Motor neuron (in vitro differentiated cells): ENCODE measurements at places on chromosomes 11 and 22. TPM values are rescaled to one million over a fixed set of nuclear protein-coding genes. Genes with fewer than 3 reads are reported as not detected.

The CD3E gene
- total RNA-seq: 0.17 and 0.32 TPM in 2 replicates

GRCh38 chr11:88478136-88478815, 140.7 kb upstream of the CTSC start:
- no peak for ATAC-seq

The ARHGAP42 gene
- 26.4 and 29.7 TPM in 2 replicates for total RNA-seq

DNA sequence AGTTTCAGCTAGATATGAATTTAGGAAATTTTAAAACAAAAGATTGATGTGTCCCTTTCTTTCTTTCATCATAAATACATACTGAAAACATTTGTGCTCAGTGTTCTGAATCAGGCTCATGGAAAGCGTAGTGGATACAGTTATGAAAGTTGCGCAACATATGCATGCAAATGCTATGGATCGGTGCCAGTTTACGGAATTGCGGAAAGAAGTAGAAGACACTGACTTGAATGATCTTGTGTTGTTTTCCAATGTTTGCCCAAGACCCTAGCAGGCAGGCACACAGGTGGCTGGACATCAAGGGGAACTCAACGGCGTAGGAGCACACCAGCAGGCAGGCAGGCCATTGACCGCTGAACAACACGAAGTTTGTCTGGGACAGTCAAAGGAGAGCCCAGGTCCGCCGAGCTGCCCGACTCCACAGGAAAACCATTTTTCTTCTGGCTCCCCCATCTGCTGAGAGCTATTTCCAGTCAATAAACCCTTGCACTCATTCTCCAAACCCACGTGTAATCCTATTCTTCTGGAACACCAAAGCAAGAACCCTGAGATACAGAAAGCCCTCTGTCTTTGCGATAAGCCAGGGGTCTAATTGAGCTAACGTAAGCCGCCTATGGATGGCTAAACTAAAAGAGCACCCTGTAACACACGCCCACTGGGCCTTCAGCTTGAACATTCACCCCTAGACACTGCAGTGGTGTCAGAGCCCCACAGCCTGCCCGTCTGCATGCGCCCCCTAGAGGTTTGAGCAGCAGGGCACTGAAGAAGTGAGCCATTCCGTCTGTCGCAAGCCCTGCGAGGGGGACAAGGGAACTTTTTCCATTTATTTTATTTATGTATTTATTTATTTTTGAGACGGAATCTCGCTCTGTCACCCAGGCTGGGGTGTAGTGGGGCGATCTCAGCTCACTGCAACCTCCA, 7.4 kb upstream of the BIRC3 start:
- ATAC-seq: no peak

DNA sequence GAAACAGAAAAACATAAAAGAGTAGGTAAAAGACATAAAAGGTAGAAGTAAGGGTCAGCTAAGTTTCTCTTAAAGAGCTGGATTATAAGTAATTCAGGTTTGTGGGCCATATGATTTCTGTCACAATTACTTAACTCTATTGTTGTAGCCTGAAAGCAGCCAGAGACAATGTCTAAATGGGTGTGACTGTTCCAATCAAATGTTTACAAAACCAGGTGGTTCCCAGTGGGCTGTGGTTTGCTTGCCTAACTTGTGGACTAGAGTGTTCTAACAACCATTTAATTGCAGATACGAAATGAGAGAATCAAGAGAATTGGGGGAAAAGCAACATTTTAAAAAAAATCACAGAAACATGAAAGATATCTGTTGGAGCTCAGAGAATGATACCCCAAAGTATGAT, 22.6 kb downstream of the OR6M1 start:
- no peak for ATAC-seq

The MRGPRX4 gene
- 0.20 TPM in 1 of 2 replicates, not detected in the other for total RNA-seq

The MMP10 gene
- total RNA-seq: not detected in 2 replicates

The TMEM132A gene
- 157 TPM in 2 replicates for total RNA-seq

- no peak for ATAC-seq
These were observed 355.3 kb upstream of the CCDC90B start for GRCh38 chr11:83641511-83641910.

DNA sequence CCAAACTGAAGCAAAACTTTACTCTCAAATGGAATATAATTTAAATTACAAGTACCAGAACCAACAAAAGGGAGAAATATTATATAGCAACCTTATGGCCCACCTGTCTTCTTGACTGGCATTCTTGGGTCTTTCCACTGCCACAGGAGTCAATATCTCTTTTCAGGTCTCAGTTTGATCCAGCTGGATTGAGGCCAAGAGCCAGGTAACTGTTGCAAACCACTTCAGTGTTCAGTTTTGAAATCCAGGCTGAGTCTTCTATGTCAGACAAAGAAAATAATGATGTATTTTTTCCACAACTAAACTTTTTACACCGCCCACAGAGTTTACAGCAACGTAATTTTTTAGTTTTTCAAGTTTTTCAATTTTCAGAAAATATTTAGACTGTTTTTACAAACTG, 648 bp downstream of the DLG2 start:
- ATAC-seq: no peak

DNA sequence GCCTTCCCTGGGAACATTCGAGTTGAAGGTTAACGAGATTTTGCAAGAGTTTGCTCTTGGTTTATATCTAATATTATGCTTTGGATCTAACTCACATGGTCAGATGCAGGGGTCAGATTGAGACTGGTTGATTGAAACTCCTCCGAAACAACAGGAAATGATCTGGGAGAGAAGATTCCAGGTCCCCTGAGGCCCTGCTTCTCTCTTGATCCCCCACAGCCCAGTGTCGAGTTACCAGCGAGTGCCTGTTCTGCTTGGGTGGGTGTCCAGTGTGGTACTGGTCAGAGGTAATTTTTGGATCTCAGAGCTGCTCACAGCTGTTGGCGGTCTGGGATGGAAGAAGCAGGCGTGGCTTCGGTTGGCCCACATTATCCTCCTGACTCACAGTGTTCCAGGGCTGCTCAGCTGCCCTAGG, 9.2 kb downstream of the FBLN1 start:
- peak; percentile 90 for ATAC-seq

The CSF2RB gene
- 0.09 and 0.16 TPM in 2 replicates for total RNA-seq

DNA sequence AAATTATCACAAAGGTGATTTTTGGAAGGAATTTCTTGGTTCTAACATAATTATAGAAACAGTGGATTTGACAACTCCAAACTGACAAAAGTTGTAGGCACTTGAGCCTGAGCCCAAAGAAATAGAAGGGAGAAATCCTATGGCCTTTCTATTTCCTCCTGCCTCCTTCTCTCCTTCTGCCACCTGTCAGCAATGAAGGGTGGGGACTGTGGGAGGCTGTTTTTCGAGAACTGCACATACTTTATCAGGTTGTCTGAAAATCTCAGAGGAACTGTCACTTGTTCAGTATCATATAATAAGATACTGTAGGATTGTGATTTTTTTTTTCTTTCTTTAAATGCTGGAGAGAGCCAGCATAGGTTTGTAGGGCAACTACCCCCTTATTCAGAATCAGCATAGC, 187.9 kb upstream of the SESN3 start:
- ATAC-seq: no peak

- ATAC-seq: no peak
These were observed 230.4 kb upstream of the ZC3H12C start for GRCh38 chr11:109862835-109863234.

- no peak for ATAC-seq
These were observed 378.8 kb upstream of the ISX start for GRCh38 chr22:34687116-34687515.

DNA sequence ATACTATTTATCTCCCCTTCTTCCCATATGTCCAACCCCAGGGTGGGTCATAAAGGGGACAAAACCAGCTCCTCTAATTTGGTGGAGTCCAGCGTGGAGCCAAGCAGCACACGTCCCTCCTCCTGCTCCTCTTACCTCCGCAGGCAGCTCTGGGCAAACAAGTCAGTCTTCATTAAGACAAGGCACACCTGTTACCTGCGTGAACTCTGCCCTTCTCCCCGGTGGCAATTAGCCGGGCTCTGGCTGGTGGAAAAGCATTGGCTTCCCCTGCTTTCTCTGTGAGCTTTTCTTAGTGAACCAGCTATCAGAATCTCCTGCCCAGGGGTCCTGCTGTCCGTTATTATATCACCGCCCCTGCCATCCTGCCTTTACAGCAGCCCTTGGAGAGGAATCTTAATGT, 418.7 kb upstream of the CADM1 start:
- no peak for ATAC-seq

The SMTNL1 gene
- 0.25 and 0.27 TPM in 2 replicates for total RNA-seq

The RIMBP3B gene
- 0.30 and 0.36 TPM in 2 replicates for total RNA-seq

- ATAC-seq: no peak
These were observed 227.7 kb upstream of the ANO5 start for GRCh38 chr11:21965221-21965620.

DNA sequence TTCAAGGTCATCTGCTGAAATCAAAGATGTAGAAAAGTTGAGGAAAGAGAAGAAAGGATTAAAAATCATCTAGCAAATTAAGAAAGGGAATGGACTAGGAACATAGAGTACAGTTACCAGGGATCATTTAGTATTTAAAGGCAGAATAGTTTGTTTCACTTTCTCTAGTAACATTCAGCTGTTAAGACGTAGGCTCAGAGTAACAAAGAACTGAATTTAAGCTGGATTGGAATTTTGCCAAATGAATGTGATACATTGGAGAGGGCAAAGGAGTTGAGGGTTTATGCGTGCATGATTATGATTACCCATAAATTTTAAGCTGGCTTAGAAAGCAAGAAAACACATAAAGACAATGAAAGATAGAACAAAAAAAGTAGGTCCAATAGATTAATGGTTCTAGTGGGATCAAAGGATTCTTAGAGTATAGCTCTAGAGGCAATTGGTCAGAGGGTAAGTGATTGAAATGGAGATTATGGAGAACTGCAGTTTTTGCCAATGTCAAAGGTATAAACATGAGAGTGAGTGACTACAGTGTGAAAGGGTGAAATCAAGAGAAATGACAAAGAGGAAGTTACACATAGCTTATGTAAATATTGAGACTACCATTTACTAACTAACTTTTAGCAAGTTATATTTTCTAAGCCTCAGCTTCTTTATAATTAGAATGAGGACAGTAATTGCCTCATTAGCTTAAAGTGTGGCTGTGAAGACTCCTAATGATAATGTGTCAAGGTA, 190.0 kb downstream of the GRIA4 start:
- ATAC-seq: no peak

The COX8A gene
- 654 and 749 TPM in 2 replicates for total RNA-seq

DNA sequence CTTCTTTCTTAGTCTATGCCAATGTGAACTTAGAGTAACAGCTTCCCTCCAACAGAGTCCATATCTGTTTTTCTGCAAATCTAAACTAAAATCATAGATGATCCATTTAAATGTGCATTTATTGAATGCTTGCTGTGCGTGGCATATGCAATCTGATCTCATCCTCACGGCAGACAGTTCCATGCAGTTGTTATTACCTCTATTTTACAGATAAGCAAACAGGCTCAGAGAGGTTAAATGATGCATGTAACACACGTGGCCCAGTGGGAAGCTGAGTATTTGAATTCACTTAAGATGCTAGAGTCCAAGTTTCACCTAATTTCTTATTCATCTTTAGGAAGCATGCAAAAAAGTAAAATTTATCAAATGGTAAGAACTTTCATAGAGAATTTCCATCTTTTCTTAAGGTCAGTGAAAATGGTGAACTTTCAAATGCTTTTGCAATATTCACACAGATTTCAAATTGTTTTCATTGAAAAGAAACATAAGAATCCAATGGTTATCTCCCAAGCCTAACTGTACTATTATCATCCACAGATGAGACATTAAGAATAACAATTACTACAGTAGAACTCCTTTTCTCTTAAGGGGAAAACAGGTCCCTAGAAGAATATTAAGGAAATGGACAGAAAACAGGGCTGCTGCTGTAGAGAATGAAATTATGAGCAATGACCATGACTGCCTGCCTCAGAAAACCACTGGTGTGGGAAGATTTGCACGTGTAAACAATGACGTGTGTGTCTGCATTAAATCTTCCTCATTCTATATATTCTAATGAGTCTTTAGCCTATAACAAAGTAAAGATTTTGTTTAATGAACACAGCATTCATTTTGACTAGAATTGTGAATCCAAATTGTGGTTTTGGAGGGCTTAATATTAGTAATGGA, 1171.3 kb downstream of the LRRC4C start:
- no peak for ATAC-seq

GRCh38 chr22:22368516-22368915, 123.9 kb downstream of the VPREB1 start:
- ATAC-seq: no peak

DNA sequence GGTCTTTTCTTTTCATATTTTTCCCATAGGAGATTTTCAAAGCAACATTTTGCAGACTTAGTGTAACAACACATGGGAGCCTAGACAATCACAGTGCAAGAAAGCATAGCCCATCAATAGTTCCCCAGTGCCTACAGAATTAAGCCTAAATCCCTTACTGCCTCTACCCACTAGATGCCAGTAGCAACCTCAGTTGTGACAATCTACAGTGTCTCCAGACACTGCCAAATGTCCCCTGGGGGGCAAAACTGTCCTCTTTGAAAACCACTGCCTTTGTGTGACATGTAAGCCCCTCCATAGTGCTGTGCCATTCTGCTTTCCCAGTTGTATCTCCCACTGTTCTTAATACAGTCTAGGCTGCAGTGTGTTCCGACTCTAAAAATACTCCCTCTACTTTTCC, 1329.0 kb downstream of the LRRC4C start:
- peak; percentile 84 for ATAC-seq

The LMO2 gene
- 20.4 and 30.5 TPM in 2 replicates for total RNA-seq

The OR6A2 gene
- 0.51 and 1.0 TPM in 2 replicates for total RNA-seq

- no peak for ATAC-seq
These were observed 696.6 kb downstream of the KCNA4 start for GRCh38 chr11:29320196-29320595.

GRCh38 chr22:30872285-30873041, 96.1 kb downstream of the MORC2 start:
- peak; percentile 60 for ATAC-seq

The VWCE gene
- 4.1 and 4.5 TPM in 2 replicates for total RNA-seq

The GDPD4 gene
- 0.31 and 0.75 TPM in 2 replicates for total RNA-seq

The TSSK2 gene
- not detected in 2 replicates for total RNA-seq

DNA sequence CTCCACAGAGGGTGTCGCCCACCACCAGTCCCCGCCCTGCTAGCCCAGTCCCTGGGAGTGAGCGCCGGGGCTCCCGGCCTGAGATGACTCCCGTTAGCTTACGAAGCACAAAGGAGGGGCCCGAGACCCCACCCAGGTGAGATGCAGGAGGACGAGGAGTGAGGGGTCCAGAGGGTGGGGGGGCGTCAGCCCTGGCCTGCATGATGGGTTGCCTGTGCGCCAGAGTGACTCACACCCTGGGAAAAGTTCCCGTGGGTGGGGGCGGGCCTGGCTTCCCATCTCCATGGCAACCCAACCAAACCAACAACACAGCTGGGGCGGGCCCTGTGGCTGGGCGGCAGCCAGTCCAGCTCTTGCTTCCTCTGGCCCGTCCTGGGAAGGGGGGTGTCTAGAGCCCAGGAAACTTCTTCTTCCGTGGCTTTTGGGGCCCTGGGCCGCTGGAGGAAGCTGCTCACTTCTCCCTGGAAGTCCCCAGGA, 4.5 kb downstream of the GAS2L1 start:
- ATAC-seq: peak; percentile 71

- ATAC-seq: no peak
These were observed 526.6 kb upstream of the CADM1 start for GRCh38 chr11:116030697-116031331.

- no peak for ATAC-seq
These were observed 2.5 kb upstream of the CD81 start for GRCh38 chr11:2374456-2375201.

DNA sequence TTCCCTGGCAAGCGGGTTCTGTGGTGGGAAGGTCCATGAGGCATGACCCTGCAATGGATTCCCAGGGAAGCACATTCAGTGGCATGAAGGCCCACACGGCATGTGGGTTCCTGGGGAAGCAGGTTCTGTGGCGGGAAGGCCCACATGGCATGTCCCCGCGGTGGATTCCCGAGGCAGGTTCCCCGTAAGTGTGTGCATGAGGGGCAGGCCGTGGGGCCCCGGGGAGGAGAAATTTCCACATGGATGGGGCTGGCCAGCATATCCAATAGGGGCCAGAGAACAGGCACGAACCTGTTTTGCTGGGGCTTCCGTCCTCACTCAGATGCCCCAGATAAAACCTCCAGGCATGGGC, 83.7 kb downstream of the PHF21B start:
- ATAC-seq: no peak
